ENCODE measurements at places on chromosomes 4 and X.

DNA sequence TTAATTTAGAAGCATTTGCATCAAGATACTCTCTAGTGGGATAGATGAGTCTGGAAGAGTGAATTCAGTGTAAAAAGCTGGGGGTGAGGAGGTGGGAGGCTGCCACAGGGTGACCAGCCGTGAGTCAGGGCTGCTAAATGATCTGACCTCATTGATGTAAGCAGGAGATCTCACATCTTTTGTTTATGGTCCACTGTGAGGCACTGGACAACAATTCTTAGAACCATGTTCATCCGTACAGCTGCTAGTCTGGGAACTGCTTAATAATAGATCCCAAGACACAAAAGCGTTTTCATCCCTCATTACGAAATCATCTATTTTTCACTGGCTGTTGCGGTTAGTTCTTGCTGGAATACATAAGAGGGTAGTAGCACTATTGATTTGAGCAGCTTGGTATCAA lies 14.1 kb downstream of the KLF3 start:
- DNase-seq, result no peak

GRCh38 chr4:11623726-11624037 lies 195.0 kb upstream of the HS3ST1 start:
- DNase-seq, result no peak

DNA sequence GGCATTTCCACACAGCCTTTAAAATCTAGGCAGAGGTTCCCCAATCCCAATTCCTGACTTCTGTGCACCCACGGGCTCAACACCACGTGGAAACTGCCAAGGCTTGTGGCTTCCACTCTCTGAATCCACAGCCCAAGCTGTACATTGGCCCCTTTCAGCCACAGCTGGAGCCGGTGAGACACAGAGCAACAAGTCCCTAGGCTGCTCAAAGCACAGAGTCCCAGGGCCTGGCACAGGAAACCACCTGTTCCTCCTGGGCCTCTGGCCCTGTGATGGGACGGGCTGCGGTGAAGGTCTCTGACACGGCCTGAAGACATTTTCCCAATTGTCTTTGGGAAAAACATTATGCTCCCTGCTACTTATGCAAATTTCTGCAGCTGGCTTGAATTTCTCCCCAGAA lies 500.0 kb downstream of the FSTL5 start:
- no peak for DNase-seq

DNA sequence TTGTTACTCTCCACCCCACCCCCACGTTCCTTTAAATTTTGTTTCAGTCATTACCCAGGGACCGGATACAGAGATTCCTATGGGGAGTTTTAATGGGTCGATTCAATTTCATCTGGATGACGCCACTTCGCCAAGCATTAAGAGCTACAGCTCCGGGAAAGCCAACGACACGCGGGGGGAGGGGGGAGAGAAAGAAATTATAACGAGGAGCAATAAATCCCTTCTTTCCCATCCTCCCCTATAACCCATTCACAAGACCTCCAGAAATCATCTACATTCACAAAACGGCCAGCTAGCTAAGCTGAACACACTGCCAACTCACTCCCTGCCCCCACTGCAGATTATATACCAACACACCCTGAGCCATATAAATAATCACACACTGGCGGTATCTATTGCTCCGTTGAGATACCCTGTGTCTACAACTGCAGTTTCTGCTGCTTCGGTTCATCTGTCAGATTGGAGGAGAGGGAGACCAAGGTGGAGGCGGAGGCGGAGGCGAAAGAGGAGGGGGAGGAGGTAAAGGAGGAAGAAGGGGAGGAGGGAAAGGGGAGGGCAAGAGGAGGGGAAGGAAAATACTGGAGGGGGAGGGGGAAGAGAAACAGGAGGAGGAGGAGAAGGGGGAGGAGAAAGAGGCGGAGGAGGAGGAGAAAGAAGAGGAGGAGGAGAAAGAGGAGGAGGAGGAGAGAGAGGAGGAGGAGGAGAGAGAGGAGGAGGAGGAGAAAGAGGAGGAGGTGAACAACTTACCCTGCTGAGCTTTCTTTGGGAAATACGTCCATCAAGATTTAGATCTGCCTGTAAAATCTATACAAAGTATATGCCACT lies 113.9 kb upstream of the VAMP7 start:
- peak; percentile 69 for DNase-seq

GRCh38 chr4:73387552-73387951 lies 16.5 kb upstream of the ALB start:
- DNase-seq, result no peak

GRCh38 chrX:140190441-140191108 lies 225.3 kb upstream of the CXorf66 start:
- DNase-seq, result no peak

DNA sequence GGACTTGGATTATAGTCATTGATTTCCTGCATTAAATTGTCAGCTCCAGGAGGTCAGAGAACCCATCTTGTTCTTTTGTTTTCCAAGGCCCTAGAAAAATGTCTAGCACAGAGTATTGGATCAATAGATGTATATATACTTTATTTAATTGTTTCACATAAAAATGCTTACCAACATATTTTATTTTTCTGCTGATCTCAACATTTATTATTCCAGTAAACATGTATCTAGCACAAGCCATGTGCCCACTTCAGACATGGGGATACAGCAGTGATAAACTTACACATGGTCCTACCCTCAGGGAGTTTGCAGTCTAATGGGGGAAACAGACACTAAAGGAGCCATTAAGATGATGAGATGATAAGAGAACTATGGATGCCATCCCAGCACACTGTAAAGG lies 49.1 kb upstream of the TBC1D9 start:
- no peak for DNase-seq

DNA sequence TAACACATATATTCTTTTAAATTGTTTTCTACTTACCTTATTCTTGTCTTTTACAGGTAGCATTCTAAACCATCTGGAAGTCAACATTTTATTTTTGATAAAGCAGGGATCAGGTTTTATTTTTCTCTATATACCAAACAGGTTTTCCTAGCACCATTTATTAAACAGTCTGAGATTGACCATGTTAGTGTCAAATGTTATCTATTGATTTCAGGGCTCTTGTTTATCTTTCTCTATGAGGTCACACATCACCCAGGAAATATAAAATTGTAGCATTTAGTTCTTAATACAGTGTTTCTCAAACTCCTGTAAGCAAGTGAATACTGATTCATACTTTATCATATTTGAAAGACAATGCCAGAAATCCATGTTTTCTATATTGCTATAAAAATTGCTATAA lies 28.1 kb downstream of the PPP4R3C start:
- DNase-seq, result no peak

DNA sequence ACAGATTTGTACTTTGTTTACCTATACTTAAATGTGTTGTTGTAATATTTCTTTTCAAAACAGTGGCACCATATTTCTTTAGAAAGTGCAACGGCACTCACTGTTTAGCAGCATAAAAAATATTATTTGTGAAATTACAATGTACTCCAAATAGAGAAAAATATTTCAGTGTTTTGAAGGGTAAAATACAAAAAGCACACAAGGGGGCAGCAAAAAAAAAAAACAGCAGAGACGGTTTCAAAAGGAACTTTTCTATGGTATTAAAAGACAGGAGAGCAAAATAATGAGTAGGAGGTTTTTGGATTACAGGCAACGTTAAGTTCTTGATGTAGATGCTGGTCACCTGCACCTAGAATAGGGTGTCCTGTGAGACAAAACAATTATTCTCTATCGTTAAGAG lies 2.0 kb downstream of the NUDT11 start:
- no peak for DNase-seq

GRCh38 chr4:166655705-166656104 lies 578.6 kb downstream of the SPOCK3 start:
- no peak for DNase-seq

Measured in femur (tissue), 1 donor.